HL-60 (cell line): ENCODE measurements at places on chromosomes 13 and 19.

- peak; percentile 33 for DNase-seq
Observed at GRCh38 chr13:46354156-46355087, 32.6 kb downstream of the RUBCNL start.

GRCh38 chr13:110662777-110663443 lies 43.0 kb downstream of the CARS2 start:
- DNase-seq = no peak

DNA sequence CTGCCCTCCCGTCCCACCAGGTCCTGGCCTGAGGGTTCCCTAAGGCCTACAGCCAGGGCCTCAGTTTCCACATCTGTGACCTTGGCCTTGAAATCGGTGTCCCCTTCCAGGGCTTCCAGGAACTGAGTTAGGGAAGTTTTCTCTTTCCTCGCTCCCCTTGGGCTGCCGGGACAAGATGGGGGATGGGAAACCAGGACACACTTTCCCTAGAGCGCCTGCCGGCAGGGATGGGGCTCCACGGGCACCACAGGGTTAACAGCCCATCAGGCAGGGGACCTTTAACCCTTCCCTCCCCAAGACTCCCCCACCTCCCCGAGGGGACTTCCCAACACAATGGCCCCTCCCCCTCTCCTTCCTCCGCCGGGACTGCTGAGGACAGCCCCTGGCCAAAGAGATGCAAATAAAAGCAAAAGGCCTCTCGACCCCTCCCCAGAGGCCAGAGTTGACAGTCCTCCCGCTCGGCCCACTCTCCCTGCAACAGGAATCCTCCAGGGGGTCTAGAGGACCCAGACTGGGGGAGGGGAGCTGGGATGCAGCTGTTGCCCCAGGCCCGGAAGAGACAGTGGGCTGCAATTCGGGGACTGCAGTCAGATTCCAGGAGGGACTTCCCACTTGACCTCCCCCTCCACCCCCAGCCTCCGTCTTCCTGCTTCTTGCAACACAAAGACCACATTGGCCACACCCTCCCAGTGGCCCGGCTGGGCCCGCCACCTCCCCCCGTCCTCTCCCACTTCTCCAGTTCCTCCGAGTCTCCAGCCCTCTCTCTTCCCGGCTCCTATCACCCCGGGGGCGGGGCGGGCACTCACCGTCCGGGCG lies 3.4 kb downstream of the BBC3 start:
- DNase-seq = peak; percentile 88

DNA sequence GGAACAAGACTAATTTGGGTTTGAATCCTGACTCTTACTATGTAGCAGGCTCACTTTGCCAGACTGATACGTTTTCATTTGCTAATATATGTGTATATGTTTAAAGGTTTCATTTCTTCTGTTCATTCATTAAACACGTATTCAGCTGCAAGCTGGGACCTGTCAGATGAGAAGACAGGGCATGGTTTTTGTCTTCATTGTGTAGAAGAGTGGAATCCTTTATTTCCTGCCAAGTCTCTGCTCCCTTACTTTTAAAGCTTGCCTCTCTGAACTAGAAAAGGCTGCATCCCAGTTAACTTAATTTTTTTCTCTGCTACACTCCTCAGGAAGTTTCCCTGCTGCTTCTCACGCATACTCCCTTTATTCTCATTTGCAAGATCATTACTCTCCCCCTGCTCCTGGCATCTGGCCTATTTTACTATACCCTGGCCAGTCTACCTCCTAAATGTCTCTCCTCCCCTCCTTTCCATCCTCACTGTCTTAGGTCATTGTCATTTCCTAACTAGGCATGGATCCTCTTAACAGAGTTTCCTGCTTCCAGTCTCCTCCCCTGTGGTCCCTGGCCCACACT lies 141.0 kb upstream of the TMTC4 start:
- DNase-seq = no peak

GRCh38 chr13:38409771-38410170 lies 60.1 kb downstream of the UFM1 start:
- no peak for DNase-seq

DNA sequence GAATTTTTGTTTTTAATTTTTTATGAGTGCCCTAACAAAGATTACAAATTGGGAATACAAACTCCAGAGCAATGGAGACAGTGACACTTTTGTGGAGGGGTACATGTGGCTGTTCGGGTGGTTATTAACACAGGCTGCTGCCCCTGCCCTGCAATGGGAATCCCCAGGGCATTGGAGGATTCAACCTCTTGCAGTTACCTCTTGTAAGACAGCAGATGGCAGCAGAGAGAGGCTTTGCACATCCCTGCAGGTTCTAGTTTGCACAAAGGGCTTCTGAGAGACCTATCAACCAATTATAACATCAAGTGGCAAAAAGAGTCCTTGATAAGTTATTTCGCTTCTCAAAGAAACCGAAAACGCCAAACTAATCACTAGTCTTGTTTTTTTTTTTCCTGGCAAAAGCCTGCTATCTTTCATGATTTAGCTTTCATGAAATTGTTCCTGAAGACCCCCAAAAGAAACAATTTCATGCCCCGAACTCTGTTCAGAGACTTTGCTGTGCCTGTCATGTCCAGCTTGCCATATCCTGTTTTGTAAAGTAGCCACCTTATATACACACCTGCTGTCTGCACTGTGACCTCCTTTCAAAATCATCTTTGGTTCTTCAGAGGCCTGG lies 10.4 kb downstream of the GJB2 start:
- DNase-seq = peak; percentile 77

DNA sequence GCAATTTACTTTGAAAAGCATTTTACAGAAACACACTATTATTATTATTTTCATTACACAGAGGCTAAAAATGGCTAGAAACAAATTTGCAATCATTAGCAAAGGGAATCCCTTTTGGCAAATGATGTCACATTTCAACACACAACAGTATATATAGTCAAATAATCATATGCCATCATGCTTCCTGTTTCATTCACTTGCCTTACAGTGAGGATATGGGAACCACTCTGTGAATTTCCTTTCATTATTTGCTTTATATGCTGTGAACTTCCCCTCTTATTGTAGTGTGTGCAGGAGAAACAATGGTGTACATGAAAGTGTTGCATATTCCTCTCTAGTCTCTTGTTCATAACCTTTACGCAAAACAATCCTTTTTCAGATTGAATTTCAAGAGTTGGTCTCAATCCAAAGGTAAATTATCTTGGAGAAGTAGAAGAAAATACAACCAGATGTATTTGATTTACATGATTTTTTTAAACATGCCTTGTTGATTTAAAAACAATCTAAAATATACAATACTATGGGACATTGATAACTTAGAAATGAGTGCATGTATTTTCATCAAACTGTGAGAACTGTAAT lies 657.3 kb downstream of the EFNB2 start:
- no peak for DNase-seq

DNA sequence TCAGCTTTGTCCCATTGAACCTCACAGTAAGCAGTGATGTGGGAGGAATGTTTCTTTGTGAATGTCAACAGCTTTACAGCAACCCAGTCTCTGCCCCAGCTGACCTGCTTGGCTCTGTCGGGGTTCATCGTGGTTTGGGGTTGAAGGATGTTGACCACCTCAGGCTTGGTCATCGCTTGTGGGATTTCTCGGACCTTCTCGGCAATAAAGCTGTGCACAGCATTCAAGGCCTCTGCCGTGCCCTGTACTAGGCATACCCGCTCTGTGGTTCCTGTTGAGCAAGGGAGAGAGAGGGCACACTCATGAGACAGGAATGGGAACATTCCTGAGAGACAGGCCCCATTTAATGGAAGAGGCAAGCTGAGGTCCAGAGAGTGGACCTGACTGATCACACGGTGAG lies 20.0 kb downstream of the NOVA2 start:
- no peak for DNase-seq

GRCh38 chr13:65638572-65639168 lies 1591.5 kb downstream of the PCDH9 start:
- no peak for DNase-seq

GRCh38 chr19:29805031-29805965 lies 6.5 kb upstream of the CCNE1 start:
- DNase-seq = no peak

DNA sequence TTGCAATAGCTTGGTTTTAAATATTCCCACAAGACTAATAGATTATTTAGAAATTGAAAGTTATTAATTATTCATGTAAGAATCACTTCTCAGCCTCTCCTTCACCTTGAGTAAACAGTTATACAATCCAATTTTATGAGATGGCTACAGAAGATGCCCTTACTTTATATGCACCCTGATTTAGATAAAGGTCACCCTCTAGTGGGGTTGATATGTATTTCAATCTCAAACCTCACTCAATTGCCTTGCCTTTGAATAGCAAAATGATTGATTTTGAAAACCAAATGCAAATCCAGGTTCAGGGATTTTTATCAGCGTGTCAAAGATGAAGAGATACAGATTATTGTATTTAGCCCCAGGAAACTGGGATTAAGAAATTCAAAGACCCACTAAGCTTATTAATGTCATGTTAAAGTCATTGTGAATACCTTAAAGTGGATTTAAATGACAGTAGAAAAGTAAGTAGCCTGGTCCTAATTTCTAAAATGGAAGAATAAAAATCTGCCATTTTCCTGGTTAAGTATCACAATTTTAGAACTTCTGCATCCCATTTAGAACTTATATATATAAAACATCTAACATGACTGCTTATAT lies 305.1 kb downstream of the ITGBL1 start:
- DNase-seq = no peak

GRCh38 chr13:25253702-25254101 lies 33.6 kb downstream of the MTMR6 start:
- no peak for DNase-seq

DNA sequence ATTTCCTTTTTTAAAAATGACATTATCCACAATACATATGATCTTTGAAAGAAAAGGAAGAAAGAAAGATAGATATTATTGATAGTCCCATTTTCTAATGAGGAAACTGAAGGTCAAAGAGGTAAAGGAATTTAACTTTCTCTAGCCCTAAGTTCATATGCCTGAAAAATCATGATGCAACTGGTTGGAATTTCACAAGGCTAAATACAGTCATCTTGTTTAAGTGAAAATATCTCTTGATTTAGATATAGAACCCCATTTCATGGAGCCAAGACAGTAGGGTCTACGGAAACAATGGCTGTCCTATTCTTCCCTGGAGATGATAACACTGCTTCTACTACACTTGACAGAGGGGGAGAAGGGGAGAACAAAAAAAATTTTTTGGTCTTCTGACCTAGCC lies 366.2 kb downstream of the DNAJC15 start:
- no peak for DNase-seq

DNA sequence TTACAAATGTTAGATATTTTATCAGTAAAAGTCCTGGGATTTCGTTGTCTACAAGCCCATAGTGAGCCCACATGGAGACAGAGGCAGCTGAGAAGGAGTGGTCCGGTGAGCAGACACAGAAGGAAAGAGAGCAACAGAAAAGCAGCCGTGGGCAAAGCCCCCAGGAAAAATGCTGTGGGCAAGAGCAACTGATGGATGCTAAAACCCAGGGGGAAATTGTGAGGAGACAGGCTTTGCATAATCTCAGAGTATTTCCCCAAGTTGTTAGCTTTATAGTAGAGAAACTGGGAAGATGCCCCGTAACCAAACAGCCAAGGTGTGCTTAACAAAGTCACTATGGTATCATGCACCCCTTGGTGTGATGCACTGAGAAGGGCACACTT lies 35.1 kb downstream of the GJA3 start:
- no peak for DNase-seq

GRCh38 chr19:1177322-1178114 lies 3.5 kb upstream of the SBNO2 start:
- peak; percentile 64 for DNase-seq

DNA sequence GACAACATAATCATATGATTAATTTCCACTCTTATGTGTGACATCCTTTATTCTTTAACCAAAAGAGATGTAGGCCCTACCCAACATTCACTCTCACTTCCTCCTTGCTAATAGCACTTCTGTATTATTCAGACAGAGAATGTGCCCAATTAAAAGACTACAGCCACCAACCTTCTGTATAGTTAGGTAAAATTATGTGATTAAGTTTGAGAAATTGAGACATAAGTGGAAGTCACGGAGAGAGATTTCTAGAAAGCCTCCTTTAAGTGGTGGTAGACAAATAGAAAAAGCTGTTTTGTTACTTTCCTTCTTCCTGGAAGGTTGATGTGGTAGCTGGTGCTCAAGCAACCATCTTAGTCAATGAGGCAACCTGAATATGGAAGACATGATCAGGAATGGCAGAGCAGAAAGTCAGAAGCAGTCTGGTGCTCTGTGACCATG lies 14.8 kb downstream of the EPSTI1 start:
- DNase-seq = no peak

DNA sequence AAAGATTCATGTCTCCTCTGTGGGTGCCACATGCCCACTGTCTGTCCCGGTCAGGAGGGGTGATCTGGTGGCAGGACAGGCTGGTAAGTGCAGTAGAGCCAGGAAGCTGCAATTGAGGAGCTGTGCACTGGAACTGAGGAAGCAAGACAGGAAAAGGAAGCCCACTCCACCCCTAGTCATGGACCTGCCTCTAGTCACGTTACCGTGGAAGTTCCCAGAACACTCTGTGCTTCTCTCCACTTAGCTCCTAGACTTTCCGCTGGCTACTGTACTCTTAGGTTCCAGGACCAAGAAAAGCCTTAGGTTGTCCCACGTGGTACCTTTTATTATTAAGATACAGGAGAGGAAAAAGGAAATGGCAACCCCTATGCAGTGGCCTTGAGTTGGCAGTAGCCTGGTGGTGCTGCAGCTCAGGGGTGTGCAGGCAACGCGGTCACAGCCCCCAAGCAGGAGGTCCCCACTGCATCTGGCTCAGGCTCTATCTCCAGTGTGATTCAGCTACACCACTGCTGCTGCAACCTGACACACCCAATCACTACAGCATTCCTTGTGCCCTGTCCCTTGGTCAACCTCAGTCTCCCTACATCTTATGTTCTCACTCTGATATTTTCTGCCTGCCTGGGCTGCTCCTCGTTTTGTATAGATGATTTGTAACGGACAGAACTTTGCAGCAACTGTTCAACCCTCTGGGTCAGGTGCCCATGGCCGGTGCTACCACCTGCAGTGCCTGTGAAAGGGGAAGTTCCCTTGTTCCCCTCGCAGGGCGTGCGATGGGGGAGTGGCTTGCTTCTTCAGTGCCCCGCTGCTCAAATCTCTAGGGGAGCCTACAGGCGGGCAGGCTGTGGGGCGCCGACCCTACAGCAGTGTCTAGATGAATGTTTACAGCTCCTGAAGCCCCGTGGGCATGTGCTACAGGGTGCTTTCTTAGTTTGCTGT lies 24.4 kb upstream of the GPR12 start:
- DNase-seq = peak; percentile 73
